ENCODE measurements at places on chromosomes 13 and 19. TPM values are rescaled to one million over a fixed set of nuclear protein-coding genes. Genes with fewer than 3 reads are reported as not detected.

- DNase-seq: no peak
These were observed 22.7 kb upstream of the LRCH1 start for GRCh38 chr13:46530084-46530935.

GRCh38 chr19:14467816-14468215, 7.3 kb downstream of the PTGER1 start:
- DNase-seq: no peak

- DNase-seq: no peak
These were observed 32.6 kb upstream of the SLC46A3 start for GRCh38 chr13:28751175-28751960.

DNA sequence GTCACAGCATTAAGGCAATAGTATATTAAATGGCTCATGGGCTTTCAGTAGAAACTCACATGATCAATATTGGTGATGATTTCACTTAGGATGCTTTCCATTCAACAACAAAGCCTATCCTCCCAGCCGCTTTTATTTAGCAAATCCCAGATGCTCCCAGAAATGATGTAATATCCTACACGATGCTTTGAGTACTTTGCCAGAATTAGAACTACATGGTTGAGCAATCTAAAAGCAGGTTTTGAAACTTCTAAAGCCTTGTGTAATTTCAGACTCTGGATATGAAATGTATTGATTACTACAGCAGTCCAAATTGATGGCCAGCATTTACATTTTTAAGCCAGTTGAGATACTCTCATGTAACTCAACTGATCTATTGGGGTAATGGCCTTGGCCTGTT, 13.6 kb downstream of the DLEU7 start:
- no peak for DNase-seq

GRCh38 chr19:32372726-32373517, 27.5 kb downstream of the ZNF507 start:
- DNase-seq: no peak

DNA sequence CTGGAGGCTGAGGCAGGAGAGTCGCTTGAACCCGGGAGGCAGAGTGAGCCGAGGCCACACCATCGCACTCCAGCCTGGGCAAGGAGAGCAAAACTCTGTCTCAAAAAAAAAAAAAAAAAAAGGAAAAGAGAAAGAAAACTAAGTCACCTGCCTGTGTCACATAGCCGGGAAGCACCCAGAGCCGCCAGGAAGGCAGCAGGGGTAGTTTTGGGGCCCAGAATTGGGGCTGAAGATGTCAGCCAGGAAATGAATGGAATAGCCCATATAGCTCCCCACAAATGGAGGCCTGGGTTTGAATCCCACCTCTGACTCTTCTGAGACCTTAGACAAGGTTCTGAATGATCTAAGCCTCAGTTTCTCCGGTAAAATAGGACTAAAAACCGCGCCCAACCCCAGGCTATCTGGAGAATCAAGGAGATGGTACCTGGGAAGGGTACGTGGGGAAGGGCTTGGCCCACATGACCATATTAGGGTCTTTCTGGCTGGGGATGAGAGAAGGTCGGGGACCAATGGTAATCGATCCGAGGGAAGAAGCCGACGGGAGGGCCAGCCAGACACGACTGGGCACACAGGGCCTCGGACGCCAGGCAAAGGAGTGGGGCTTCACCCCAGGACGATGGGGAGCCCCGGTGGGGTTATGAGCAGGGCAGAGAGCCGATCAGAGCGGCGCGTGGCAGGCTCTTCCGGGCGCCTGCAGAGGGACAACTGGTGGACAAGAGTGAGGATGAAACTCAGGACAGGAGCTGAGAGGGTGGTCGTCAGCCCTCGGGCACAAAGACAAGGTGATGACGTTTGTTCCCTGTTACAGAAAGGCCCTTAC, 14.4 kb downstream of the CCDC124 start:
- DNase-seq: no peak

DNA sequence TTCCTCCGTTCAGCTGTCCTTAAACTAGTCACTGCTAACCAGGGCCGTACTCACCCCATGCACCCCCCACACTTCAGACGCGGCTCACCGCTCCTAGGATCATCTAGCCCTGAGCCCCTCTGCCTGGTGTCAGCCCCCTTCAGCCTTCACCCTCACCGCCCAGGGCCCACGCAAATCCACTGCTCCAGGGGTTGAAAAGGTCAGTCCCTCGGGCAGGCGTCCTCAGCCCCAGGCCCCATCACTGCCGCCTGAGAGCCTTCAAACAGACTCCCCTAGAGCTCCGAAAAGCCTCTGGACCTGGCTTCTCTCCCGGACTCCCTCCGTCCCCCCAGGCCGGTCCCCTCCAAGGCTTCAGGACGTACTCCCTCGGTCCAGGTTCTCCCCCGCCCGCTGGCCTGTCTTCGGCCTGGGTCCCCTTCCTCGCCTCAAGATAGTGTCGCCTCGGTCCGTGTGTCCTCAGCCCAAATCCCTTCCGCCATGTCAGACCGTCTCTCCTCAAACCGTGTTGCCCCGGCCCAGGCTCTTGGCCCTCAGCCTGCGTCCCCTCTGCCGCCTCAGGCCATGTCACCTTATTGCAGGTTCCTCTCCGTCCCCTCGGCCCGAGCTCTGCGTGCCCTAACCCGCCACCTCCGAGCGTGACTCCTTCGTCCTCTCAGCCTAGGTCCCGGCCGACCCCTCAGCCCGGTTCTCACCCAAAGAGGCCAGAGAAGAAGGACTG, 553 bp downstream of the NAPA start:
- peak; percentile 26 for DNase-seq

DNA sequence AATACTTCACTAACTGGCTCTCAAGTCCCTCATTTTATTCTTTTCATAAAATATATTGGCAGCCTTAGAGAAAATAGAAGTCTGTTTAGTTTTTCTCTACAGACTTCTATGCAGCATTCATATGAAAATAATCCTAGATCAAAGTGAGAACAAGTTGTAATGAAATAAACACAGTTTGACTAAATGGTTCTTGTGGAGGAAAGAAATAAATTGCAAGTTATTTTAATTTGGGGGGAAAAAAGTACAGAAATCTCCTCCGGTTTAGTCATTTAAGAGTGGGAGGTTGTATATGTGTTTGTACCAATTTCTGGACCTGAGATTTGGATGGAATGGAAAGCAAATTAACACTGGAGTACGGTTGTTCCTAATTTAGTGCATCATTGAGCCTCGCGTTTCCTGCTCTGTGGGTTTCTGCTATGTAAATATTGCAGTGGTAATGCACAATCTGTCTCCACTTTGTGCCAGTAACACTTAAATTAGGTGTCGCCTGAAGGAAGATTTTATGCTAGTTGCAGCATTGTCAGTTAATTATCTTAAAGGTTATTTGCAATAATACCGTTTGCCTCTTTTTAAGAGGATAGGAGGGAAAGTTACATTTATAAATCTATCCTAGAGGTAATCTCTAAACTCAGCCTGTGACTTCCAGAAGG, 100.2 kb downstream of the ZIC5 start:
- no peak for DNase-seq

GRCh38 chr19:51296336-51297093, 14.9 kb upstream of the IGLON5 start:
- no peak for DNase-seq

DNA sequence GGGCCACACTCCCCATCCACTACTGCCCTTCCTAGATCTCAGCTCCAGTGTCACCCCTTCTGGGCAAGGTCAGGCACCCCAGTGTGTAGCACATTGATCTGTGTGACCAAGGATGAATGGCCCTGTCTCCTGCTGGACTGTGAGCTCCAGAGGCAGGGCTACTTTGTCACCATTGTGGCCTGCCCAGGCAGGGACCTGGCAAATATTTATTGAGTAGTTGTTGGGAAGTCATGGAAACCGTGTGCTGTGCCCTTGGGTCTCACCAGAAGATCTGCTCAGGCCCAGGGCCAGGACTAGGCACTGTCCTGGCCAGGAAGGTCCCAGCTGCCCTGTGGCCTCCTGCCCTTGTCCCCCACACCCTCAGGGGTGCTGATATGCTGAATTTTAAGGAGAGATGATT, 10.5 kb downstream of the NACC1 start:
- DNase-seq: no peak

- no peak for DNase-seq
These were observed 16.0 kb downstream of the LSM4 start for GRCh38 chr19:18306888-18307260.

GRCh38 chr19:35717665-35718344, at the start of gene KMT2B:
KMT2B (plus strand) TSS chr19:35718003; CDS start chr19:35718019, 16 bp downstream.
- DNase-seq: no peak

DNA sequence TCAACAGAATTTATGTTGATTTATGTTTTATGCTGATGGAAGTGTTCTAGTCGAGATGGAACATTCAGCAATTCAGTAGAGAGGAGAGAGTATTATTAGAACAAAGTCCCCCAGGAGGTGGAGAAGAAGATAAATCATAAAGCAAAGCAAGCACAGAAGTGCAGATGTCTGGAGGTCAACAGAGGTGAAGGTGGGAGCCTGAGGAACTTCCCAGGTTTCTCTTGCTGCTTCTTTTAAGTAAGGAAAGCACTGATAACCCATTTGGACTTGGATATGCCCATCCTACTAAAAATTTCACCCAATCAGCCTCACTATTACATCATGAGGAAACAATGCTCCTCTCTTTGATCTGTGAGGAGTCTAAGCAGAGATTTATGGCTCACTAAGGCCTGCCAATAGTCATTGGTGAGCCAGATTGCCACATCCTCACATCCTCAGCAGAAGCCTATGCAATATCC, 98.8 kb downstream of the EPSTI1 start:
- DNase-seq: no peak

- DNase-seq: no peak
These were observed 1095.8 kb downstream of the UQCRFS1 start for GRCh38 chr19:28117143-28117542.

DNA sequence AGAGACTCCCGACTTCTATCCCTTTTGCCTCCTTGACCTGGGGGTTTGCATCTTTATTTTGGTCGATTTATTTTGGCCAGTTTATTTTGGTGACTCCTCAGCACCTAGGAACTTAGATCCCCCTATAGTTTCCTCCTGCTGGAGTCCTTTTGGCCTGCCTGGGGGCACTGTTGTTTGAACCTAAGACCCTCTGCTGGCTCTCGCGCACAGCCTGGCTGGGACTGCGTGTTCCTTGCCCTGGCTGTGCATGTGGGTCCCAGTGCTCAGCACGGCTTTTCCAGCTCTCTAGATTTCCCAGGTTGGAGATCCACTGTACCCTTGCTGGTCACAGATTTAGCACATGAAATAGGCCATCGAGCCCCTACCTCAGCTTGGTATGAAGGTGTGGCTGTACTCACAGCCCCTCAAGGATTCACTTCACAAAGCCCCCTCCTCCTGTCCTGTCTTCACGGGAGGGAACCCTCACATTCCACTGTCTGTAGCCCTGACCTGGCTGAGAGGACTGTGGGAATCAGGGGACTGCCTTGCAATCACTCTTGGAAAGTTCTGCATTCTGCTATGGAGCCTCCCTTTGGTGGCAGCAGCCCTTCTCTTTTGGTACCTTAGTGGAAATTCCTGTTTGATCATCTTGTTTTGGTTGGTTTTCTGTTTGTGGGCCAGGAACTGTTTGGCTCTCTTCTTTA, 8.3 kb downstream of the UBAC2 start:
- DNase-seq: no peak

DNA sequence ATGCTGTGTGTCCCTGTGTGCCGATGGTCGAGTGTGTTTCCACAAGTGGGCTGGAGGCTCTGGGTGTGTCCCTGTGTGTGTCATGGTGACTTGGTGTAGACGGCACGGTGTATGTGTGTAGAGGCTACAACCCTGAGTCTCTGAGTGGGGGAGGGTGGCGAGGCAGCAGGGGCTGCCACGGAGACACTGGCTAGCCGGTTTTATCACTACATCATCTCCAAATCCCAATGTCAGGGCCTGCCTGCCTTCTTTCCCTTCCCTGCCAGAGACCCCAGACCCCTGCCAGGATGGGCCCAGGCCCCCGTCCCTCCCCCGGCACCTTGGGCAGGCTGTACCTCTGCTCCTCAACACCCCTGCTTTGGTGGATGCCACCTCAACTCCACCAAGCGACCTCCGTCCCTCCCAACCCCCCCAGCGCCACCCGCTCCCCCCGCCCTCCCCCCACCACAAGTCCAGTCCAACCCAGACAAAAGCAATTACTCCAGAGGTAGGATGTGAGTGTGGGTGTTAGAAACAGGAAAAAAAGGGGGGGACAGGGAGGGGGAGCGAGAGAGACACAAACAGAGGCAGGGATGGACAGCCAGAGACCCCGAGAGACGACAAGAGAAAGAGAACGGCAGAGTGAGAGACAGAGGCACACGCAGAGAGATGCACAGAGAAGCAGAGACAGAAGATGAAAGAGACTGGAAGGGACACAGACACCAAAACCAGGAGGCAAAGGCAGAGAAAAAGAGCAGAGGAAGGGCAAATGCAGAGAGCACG, 21.6 kb upstream of the POU2F2 start:
- no peak for DNase-seq

GRCh38 chr13:104773775-104774174, 1707.6 kb upstream of the SLC10A2 start:
- DNase-seq: no peak

DNA sequence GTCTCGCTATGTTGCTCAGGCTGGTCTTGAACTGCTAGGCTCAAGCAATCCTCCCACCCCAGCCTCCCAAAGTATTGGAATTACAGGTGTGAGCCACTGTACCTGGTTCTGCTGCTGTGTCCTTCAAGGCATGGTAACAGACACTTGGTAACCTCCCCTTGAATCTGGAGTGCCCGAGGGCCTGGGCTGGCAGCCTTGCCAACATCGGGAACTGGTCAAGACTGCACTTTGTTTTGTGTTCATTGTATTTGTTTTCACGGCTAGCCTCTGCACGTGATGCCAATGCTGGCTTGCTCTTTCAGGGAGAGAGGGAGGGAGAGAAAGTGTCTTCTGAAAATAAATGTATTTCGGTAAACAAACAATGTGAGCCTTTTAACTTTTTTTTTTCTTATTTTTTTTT, 12.0 kb downstream of the CERS4 start:
- no peak for DNase-seq

DNA sequence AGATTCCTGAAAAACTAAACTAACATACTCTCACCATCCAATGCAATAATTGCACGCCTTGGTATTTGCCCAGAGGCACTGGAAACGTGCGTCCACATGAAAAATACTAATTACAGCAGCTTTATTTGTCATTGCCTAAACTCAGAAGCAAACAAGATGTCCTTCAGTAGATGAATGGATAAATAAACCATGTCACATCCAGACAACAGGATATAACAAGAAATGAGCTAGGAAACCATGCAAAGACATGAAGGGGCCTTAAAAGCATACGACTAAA, 25.0 kb downstream of the ELL start:
- no peak for DNase-seq

The C19orf67 gene
- polyA plus RNA-seq: 0.10 TPM

The CDX2 gene
- 132 TPM for polyA plus RNA-seq
